Activated naive CD8-positive, alpha-beta T cell treated with anti-CD3 and anti-CD28 coated beads, Interleukin-2, amount 10 ng/mL, durations not matched to agents 7 days and 5 days (primary cell): ENCODE measurements at places on chromosomes 11 and 22. TPM values are rescaled to one million over a fixed set of nuclear protein-coding genes. Genes with fewer than 3 reads are reported as not detected.

GRCh38 chr22:39122772-39123470 lies 25.9 kb downstream of the APOBEC3H start:
- H3K27me3 ChIP-seq, result no peaks in the 10 kb centered on the region
- peaks cover 24% of the 10 kb centered on the region for H3K4me1 ChIP-seq
- no peak overlapping the region for H3K27ac ChIP-seq
- no peak for DNase-seq
- no peak overlapping the region for H3K4me3 ChIP-seq
- no peaks in the 10 kb centered on the region for H3K36me3 ChIP-seq

SCN4B gene
- not detected for total RNA-seq

DNA sequence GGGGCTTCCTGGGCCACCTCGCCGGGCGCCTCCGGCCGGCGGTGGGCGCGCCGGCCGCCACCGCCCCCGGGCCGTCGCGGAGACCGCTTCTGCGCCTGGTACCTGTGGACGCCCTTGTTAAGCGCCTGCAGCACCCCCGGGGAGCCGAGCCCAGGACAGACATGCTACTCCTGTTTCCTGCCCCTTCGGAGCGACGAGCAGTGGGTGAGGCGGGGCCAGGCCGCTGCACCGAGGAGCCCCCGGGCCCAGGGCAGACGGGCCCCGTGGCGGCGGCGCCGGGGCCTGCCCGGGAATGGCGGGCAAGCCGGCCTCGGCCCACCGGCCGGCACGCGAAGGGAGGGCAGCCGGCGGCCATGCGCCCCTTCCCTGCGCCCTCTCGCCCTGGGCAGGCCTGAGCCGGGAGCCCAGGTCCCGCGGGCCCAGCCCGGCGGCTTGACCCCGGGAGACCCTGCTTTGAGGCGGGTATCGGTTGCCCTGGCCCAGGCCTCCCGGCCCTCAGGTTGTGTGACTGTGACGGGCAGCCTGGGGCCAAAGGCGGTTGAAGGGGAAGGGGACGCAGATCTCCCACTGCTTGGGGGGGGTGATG lies 789 bp upstream of the KDM2A start:
- H3K27me3 ChIP-seq, result peaks cover 1% of the 10 kb centered on the region
- H3K4me3 ChIP-seq, result peak overlapping the region; percentile 79
- peaks cover 33% of the 10 kb centered on the region for H3K4me1 ChIP-seq
- peak overlapping the region; percentile 85 for H3K27ac ChIP-seq
- DNase-seq, result peak; percentile 78

OR52I2 gene
- not detected for total RNA-seq

MOGAT2 gene
- total RNA-seq, result not detected

- peaks cover 5% of the 10 kb centered on the region for H3K4me1 ChIP-seq
- H3K4me3 ChIP-seq, result no peak overlapping the region
- DNase-seq, result no peak
- no peaks in the 10 kb centered on the region for H3K36me3 ChIP-seq
Measured at GRCh38 chr11:19393941-19394340, 153.2 kb upstream of the E2F8 start.

OR51F2 gene
- total RNA-seq, result not detected
